ENCODE measurements at places on chromosomes 16 and 17. TPM values are rescaled to one million over a fixed set of nuclear protein-coding genes. Genes with fewer than 3 reads are reported as not detected.

DNA sequence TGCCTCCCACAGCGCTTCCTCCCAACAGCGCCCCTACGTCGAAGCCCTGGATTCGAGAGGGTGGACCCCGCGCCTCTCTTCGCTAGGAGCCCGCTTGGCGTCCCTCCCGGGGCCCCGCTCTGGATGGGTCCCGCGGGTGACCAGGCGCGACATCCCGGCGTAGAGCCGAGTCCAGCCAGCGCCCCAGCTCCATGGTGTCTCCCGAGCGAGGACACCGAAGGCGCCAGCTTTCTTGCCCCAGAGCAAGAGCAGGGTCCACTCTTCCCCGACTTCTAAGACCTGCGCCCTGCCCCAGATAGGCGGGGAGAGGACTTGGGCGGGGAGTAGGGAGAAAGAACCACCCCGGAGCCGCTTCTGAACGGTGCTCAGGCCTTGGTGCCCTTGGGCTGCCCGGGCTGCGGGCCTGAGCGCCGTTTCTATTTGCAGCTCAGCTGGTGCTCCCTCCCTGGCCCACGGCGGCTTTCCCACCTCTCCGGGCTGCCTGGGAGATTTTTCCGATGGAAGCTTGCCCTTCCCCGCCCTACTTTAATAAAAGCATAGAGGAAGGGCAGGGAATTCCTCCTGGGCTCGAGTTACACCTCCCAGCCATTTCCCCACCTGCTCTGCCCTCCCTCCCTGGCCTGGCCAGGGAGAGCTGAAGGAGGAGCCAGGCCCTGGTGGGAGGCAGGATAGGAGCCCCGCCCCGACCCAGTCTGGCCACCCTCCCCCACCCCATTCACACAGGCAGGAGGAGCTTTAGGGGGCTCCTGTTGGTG, 1.8 kb downstream of the MMP15 start:
- DNase-seq = peak; percentile 28

Gene MSLN
- 2.1 TPM for total RNA-seq

- no peak for DNase-seq
These were observed 42.3 kb upstream of the PIK3R6 start for GRCh38 chr17:8909586-8910270.

- DNase-seq = no peak
These were observed 66.7 kb downstream of the TANGO6 start for GRCh38 chr16:68910051-68910450.

GRCh38 chr16:20045886-20046285, 27.8 kb downstream of the GPR139 start:
- DNase-seq = no peak

Gene ST6GALNAC1
- not detected for total RNA-seq

GRCh38 chr17:41656249-41657023, 32.1 kb upstream of the KRT17 start:
- no peak for DNase-seq

Gene SLC6A2
- total RNA-seq = 0.33 TPM

DNA sequence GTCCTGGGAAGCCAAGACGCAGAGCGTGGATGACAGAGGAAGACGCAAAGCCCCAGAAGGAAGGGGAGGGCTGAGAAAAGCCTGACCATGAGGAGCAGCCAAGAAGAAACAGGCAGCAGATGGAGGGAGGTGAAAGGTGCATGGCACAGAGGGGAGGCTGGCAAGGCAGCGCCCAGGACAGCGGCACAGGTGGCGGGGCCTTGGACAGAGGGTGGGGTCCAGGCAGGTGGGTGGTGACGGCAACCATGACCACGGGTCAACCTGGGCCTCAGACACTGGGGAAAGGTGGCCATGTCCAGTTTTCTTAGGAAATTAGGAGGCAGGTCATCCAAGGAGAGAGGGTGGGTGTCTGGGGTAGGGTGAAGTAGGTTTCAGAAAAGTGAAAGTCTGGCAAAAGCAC, 17.0 kb downstream of the ARHGAP17 start:
- no peak for DNase-seq

GRCh38 chr16:88069397-88070168, 118.3 kb downstream of the BANP start:
- no peak for DNase-seq

DNA sequence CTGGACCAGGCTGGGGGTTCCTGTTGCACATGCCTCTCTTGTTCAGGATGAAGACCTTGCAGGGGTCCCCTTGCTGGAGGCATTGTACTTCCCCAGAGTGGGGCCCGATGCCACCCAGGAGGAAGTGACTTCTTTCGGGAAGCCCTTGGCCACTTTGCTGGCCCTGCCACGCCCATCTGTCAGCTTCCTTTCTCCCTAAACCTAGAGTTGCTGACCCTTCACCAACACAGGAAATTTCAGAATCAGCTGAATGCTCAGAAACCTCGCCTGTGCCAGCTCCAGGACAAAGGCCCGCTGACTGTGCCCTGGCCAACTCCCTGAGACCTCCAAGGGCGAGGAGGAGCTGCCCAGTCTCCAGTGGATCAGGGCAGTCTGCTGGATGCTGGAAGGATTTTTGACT, 26.7 kb downstream of the WNT9B start:
- no peak for DNase-seq

DNA sequence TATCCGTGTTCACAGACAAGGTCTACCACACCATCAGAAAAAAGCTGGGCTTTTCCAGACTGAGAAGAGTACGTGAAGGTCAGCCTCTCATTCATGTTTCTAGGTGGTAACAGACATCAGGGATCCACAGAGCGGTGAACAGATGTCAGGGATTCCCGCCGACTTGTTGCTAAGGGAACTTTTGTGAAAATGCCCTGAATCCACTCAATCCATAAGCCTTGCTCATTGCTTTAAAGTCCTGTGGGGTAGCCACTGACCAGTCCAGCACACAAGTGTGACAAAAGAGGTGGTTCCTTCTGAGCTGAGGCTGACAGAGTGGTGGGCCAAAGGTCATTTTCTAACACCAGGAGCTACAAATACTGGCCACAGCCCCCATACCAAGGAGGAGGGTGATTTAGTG, 5.9 kb downstream of the GAS7 start:
- no peak for DNase-seq

- DNase-seq = peak; percentile 91
These were observed 103.8 kb downstream of the YPEL2 start for GRCh38 chr17:59435238-59435637.

Gene MEOX1
- total RNA-seq = not detected

DNA sequence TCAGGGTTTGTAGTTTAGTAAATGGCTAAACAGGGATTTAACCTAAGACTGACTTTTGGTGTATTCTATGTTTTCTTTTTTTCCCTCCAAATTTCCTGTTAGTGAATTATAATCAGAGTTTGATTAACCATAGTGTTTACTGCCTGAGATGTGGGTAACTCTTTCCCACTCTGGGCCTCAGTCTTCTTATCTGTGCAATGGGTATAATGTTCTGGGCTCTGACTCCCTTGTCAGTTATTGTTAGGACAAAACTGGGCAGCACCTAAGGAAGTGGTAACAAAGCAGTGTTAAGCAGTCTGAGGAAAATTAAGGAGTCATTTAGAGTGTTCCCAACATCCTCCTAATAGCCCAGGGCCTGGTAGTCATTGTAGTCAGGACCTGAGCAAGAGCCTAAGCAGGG, 206.4 kb upstream of the N4BP1 start:
- DNase-seq = no peak

Gene GNAO1
- not detected for total RNA-seq

Data from mammary epithelial cell (primary cell).